Activated CD8-positive, alpha-beta memory T cell treated with anti-CD3 and anti-CD28 coated beads, Interleukin-2, amount 10 ng/mL, durations not matched to agents 7 days and 5 days (primary cell): ENCODE measurements at places on chromosomes 6 and 20. TPM values are rescaled to one million over a fixed set of nuclear protein-coding genes. Genes with fewer than 3 reads are reported as not detected.

GRCh38 chr6:36399970-36400369, 12.5 kb upstream of the ETV7 start:
- DNase-seq: no peak

DNA sequence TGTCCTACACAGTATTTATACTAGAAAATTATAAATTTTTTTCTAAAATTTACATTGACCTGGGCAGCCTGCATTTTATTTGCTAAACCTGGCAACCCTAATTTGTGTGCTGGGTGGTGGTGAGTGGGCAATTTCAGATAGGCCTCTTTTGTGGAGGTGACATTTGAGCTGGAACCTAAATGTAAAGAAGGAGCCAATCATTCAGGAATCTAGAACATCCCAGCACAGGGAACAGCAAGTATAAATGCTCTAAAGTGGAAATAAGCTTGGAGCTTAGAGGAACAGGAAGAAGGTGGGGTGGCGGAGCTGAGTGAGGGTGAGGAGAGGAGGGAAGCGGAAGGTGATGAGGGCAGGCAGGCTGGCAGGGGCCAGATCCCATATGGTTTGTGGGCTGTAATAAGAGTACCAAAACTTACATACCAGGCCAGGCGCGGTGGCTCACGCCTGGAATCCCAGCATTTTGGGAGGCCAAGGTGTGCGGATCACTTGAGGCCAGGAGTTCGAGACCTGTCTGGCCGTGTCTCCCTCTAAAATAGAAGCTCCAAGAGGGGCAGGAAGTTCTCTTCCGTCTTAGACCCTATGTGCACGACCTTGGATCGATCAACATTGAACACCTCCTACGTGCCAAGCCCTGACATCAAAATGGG, 549 bp upstream of the CSE1L start:
- peak; percentile 63 for DNase-seq

DNA sequence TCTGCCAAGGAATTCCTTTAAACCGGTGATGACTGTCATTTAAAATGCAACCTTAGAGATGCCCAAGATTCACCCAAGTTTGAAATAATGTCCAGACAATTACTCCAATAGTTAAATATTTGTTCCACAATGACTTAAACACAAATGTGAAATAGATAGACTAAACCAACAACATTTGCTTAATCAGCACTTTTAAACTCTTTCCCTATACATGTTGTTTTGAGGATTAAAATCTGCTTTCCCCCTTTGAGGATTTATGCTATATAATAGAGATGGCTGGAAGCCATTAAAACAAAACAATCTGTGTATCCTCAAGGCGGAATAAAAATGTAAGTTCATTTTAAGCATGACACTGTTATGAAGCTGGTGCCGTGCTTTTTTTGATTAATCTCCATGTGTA, 297.8 kb upstream of the RSPO3 start:
- no peak for DNase-seq

GRCh38 chr6:34425132-34425497, 754 bp downstream of the RPS10 start:
- peak; percentile 41 for DNase-seq

MAP1LC3A gene
- total RNA-seq: 5.2 TPM

GRCh38 chr20:64057628-64058498, 5.1 kb upstream of the TCEA2 start:
- peak; percentile 89 for DNase-seq

- DNase-seq: no peak
Measured at GRCh38 chr6:80234908-80235307, 128.4 kb downstream of the BCKDHB start.

- no peak for DNase-seq
Measured at GRCh38 chr6:130680116-130680515, 147.1 kb upstream of the SMLR1 start.

CBLN4 gene
- total RNA-seq: not detected

GRCh38 chr20:62360854-62361798, 6.0 kb downstream of the LAMA5 start:
- DNase-seq: no peak

GRCh38 chr6:19691465-19692167, 145.6 kb upstream of the ID4 start:
- DNase-seq: no peak

SAPCD1 gene
- total RNA-seq: 12.8 TPM

- no peak for DNase-seq
Measured at GRCh38 chr6:157462956-157463742, 82.2 kb downstream of the ZDHHC14 start.

DNA sequence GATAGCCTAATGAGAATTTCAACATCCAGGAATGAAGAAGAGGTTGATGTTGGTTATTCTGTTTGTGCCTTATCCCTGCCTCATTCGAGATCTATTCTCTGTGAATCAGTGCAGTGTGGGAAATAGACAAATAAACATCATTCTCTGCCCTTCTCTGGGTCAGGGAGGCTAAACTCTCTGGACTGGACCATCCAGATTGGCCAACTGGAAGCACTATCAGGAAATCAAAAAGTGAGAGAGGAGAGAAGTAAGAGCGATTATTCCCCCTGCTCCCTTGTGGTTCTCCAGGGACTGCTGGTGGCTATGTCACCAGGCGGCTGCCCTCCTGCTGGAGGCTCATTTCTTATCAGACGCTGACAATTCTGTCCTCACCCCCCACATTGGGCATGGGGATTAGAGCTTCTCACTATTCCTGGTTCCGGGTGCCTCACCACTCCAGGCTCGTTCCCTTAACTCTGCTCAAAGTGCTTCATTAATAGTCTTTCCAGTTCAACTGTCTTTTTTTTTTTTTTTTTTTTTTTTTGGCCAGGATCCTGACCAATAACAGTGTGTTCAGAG, 201.7 kb upstream of the RREB1 start:
- DNase-seq: no peak

DDX39B gene
- 503 TPM for total RNA-seq

LINC00237 gene
- not detected for total RNA-seq

DNA sequence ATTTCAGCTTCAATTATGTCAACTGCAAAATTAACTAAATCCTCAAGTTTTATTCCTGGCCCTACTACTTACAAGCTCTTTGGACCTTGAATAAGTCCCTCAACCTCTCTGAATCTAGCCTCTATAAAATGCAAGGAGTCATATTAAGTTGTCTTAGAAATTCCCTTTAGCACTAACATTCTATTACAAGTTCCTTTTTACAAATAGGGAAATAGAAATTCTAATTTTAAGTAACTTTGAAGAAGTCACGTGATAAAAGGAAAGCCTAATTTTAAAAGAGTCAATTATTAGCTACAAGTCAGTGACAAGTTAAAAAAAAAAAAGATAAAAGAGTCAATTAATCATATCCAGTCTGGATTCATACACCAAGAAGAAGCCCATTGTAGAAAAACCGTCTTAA, 24.6 kb upstream of the GTF3C6 start:
- DNase-seq: no peak

GRCh38 chr20:24138196-24138857, 149.7 kb upstream of the GGTLC1 start:
- DNase-seq: no peak

- no peak for DNase-seq
Measured at GRCh38 chr6:156161471-156161870, 615.7 kb upstream of the ARID1B start.

C6orf163 gene
- 1.7 TPM for total RNA-seq

GRCh38 chr6:116090251-116090650, 10.4 kb upstream of the NT5DC1 start:
- DNase-seq: peak; percentile 66
